Neuronal stem cell (in vitro differentiated cells): ENCODE measurements at places on chromosomes 4 and X.

DNA sequence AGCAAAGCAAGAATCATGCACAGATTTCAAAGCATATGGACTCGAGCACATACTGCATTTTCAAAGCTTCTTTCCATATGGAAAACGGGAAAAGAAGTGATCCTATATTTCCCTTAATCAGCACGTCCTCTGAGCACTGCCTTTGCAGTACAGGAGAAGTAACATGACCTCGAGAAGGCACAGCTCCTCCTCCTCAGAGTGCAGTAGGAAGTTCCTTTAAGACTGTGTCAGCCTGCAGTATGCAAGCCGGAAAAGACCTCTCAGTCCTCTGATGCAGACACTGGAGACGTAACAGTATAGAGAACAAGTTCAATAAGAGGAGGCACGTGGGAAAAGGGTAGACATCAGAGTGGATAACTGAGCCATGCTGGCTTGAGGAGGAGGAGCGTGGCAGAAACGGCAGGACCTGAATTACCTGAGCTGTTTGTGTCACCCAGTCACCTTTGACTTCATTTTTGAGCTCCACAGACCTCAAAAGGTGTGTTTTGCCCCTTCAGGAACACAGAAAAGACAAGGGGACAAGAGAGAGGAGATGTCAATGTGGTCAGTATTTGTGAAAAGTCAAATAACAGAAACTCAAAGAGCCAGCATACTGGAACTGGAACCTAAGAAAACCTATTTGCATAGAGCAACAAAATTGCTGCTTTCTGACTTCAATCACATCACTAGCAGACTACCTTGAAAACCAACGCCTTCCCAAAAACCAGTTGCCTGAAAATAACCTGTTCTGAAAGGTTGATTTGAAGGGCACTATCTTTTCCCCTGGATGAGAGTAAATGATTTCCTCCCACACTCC, 20.8 kb downstream of the IRF2 start:
- DNase-seq: no peak

DNA sequence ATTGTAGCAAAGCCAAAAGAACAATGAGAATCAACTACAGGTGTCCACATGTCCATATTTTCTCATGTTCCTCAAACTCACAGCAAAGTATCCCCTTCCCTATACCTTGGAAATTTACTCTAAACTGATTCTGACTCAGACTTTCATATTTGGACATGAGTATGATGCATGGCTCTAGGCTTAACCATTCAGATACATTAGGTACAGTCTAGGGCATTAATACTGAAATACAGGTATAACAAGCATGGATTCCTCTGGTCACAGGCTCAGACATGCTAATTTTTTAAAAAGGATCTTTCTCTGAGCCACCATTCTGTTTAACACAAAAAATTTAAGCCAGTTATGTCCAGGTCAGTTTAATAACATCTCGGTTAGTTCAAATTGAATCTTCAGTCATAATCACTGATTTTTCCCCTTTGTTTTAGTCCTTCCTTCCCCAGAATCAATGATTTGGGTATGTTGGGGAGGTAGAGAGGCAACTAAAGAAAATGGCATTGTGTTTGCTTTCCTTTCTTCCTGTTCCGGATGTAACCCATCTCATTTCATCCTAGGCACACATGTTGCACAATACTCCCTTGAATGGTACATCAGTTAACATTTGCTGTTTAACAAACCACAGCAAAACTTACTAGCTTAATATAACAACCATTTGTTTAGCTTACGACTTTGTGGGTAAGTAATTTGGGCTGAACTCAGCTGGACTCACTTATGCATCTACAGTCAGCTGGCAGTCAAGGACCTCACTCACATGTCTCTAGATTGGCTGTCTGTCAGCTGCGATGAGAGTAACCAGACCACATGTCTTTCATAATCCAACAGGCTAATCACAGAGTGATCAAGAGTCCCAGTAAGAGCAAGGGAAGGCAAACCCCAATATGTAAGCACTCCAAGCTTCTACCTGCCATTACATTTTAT, 75.3 kb upstream of the GRIA3 start:
- no peak for DNase-seq

GRCh38 chr4:148561467-148561866, 119.3 kb upstream of the NR3C2 start:
- no peak for DNase-seq

DNA sequence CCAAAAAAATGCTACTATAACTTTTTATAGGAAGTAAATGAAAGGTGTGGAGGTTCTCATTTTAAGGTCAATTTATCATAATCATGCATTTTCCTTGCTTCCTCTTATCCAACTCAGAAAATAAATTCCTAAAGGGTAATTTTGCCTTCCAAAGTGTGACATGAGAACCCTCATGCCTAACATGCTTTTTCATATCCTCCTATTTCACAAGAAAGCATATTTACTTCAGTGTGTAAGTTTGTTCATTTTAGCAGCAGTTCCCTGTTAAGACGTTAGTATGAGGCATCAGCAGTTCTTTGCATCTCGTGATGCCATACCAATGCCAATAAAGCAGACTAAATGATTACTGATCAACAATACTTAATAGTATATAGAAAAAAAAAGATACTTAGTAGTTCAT, 18.4 kb downstream of the WDFY3 start:
- DNase-seq: no peak
